ENCODE measurements at places on chromosomes 7 and 10.

GRCh38 chr7:22351878-22352277 is 5.1 kb downstream of the RAPGEF5 start:
- no peak for DNase-seq

DNA sequence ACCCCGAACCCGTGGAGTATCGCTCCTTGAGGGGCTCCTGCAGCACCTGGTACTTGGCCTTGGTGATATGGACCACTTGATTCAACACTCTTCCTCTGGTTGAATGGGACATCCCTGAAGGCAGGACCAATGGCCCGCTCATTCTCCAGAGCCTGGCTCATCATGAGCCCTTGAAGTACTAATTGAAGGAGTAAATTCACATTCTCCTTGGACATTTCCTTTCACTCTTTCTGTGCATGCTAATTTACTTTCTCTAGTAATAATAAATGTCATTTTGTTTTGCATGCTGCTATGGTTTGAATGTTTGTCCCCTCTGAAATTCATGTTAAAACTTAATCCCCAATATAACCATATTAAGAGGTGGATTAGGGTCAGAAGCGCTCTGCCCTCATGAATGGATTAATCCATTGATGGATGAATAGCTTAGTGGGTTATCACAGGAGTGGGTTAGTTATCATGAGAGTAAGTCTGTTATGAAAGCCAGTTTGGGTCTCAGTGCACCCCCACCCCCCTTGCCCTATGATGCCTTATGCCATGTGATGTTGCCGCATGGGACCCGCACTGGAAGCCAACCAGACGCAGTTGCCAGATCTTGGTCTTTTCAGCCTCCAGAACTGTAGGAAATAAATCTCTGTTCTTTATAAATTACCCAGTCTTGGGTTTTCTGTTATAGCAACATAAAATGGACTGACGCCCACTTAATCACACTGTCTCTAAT is 23.8 kb downstream of the FGFBP3 start:
- DNase-seq = no peak

GRCh38 chr7:47170516-47170915 is 411.4 kb downstream of the TNS3 start:
- DNase-seq = no peak

GRCh38 chr10:116768786-116769185 is 26.4 kb upstream of the HSPA12A start:
- no peak for DNase-seq

GRCh38 chr10:13708256-13708990 is 121.7 kb downstream of the PRPF18 start:
- no peak for DNase-seq

DNA sequence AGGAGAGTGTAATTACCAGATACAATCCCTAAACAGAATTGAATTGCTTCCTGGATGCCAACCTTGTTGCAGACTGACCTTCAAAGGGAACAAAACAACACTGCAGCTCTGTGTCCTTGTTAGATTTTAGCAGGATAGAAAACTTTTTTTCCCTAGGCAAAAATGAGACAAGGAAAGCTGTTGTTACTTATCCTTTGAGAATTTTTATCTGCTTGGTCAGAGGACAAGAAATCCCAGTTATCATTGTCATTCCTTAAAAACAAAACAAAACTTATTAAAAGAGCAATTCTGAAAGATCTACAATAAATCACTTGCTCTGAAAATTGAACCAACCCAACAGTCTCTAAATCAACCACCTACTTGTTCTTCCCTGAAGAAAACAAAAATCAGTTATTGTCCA is 652.6 kb downstream of the REEP3 start:
- no peak for DNase-seq

DNA sequence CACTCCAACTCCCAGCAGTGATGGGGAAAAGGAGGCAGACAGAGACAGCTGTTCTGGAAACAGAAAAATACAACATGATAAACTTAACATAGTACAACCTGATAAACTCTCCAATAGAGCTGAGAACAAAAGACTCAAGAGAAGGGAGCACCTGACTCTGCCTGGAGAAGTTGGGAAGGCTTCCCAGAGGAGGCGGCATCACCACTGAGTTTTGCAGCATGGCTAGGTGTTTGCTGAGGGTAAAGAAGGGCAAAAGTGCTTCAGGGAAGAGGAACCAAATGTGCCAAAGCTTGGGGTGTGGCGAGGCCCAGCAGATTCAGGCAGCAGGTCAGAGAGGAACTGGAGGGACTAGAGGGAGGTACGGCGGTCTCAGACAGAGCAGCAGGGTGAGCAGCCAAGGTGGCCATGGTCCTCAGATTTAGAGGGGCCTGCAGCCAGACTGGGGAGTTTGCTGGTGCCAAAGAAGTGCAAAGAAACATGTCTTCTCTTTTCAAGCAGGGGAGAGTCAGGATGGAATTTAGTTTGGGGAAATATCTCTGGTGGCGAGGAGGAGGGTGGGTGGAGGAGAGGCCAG is 119.9 kb upstream of the BTBD16 start:
- DNase-seq = no peak

DNA sequence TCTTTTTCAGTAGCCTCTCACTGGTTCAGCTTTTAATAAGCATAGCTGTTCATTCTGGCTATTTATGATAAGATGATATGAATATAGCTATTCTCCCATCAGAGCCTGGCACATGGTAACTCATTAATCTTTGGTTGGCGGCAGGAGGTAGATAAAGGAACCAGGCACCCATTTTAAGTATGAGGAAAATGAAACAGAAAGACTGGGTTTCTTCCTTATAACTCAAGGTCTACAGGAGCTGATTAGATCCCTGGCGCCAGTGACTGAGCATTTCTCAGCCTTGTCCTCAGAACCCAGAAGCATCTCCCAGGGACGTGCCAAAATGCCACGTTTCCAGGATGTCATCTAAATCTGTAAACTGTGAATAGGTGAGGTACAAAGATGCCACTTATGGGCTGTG is 141.9 kb downstream of the TCF7L2 start:
- DNase-seq = no peak

- DNase-seq = no peak
Measured at GRCh38 chr10:86337121-86337601, 29.4 kb downstream of the GRID1 start.

DNA sequence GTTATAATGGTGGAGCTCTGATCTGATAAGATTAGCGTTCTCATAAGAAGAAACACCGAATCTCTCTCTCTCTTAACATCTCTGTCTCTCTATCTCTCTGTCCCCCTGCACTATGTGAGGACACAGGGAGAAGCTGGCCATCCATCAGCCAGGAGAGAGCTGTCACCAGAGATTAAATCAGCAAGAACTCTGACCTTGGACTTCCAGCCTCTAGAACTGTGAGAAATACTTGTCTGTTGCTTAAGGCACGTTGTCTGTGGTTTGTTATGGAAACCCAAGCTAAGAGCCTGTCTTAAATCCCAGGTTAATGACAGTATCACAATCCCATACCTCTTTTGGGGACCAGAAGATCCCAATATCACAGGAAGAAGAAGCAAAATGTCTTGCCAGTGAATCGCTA is 132.0 kb upstream of the AKR1E2 start:
- no peak for DNase-seq

- no peak for DNase-seq
Measured at GRCh38 chr10:1270490-1270889, 214.3 kb downstream of the WDR37 start.

GRCh38 chr10:91540733-91541132 is 92.1 kb downstream of the PPP1R3C start:
- no peak for DNase-seq

All from NCI-H2081 treated with DMSO at 0.1 percent for 48 hours (cell line).